ENCODE measurements at places on chromosomes 16 and 17.
A peak's percentile ranks its signal among the peaks of the same experiment; 100 is the strongest.

- no peak for DNase-seq
Measured at GRCh38 chr17:55284944-55285339, 20.2 kb downstream of the HLF start.

- no peak for DNase-seq
Measured at GRCh38 chr16:30766933-30767284, 4.8 kb downstream of the RNF40 start.

- peak; percentile 11 for DNase-seq
Measured at GRCh38 chr17:31200287-31200686, 96.8 kb downstream of the OMG start.

DNA sequence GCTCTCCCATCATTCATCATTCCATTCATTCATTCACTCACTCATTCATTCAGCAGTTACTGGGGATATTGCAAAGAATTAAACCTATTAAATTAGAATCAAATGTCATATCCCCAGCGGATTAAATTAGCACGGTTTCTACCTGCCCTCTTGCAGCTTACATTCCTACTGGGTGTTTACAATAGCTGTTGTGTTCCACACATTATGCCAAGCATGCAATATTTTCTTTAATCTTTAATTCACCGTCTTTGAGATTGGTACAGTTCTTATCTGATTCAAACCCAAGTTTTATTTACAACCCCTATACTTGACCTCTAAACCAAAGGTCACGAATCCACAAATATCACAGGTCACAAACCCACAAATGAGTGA is 727 bp upstream of the USP31 start:
- DNase-seq, result no peak

DNA sequence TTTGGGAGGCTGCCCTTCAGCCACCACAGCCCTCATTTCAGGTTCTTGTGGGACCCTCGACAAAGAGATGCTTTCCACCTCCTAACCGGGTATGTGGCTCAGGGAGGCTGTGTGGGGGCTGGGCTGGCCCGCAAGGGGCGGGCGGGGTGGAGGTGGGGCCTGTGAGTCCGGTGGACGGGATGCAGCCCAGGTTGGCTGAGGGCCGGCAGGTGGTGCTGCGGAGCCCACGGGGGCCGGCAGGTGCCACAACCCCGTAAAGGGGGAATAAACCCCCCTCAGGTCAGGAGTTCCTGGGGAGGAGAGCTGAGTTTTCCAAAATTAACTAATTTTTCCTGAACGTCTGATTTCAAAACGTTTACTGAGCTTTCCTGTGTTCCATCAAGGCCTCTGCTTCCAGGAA is 4.9 kb upstream of the CIAO3 start:
- DNase-seq, result no peak

Data from suppressor macrophage treated with lipopolysaccharide for 4 hours (primary cell).